Umbilical cord (tissue), 2 donors: ENCODE measurements at places on chromosomes 7 and 10. TPM values are rescaled to one million over a fixed set of nuclear protein-coding genes. Genes with fewer than 3 reads are reported as not detected.

The ADAM8 gene
- 6.3 TPM for total RNA-seq

The OR6B1 gene
- total RNA-seq = 4.3 TPM

The CYP3A4 gene
- total RNA-seq = 0.72 TPM

The MYOF gene
- 109 TPM for total RNA-seq

The ITPRID1 gene
- total RNA-seq = 25.0 TPM

The SPDYE9 gene
- 1.7 TPM for total RNA-seq

The GLI3 gene
- total RNA-seq = 17.1 TPM

The TMEM209 gene
- 23.1 TPM for total RNA-seq

The PLEKHS1 gene
- total RNA-seq = 2.2 TPM

The TSPAN12 gene
- total RNA-seq = 6.7 TPM

The RINT1 gene
- 12.8 TPM for total RNA-seq

The ASB10 gene
- total RNA-seq = not detected
